ENCODE measurements at places on chromosomes 13 and 19.

- no peak overlapping the region for H3K4me3 ChIP-seq
- H3K36me3 ChIP-seq, result no peaks in the 10 kb centered on the region
These were observed 43.2 kb downstream of the SERTM1 start for GRCh38 chr13:36717017-36717416.

GRCh38 chr13:35814605-35815011, 316.6 kb downstream of the DCLK1 start:
- H3K4me3 ChIP-seq, result no peak overlapping the region
- no peaks in the 10 kb centered on the region for H3K27me3 ChIP-seq
- H3K36me3 ChIP-seq, result no peaks in the 10 kb centered on the region
- no peaks in the 10 kb centered on the region for H3K4me1 ChIP-seq
- DNase-seq, result no peak

GRCh38 chr19:58385891-58386575, 1.0 kb upstream of the RPS5 start:
- H3K4me1 ChIP-seq, result peaks cover 68% of the 10 kb centered on the region
- peak overlapping the region; percentile 93 for H3K27ac ChIP-seq
- H3K27me3 ChIP-seq, result no peaks in the 10 kb centered on the region
- H3K4me3 ChIP-seq, result peak overlapping the region; percentile 82
- H3K36me3 ChIP-seq, result peaks cover 30% of the 10 kb centered on the region
- DNase-seq, result peak; percentile 44

DNA sequence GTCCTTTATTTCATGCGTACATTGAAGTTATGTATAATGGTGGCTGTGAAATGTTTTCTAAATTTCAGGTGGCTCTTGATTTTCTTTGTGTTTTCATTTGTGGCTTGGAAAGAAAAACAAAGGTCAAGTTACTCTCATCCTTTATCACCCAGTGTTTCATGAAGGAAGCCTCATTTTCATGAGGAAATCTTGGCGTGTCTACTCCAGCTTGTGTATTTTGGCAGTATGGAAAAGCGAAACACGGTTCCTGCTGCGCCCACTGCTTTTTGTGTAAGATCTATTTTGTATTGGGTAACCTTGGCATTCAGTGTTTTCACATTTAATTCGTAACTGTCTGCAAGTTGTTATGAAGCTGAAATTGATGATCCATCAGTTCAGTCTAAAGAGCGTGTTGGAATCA, 147.0 kb upstream of the RNF113B start:
- H3K4me3 ChIP-seq, result no peak overlapping the region
- no peaks in the 10 kb centered on the region for H3K27me3 ChIP-seq
- DNase-seq, result no peak
- no peaks in the 10 kb centered on the region for H3K4me1 ChIP-seq
- no peak overlapping the region for H3K27ac ChIP-seq

DNA sequence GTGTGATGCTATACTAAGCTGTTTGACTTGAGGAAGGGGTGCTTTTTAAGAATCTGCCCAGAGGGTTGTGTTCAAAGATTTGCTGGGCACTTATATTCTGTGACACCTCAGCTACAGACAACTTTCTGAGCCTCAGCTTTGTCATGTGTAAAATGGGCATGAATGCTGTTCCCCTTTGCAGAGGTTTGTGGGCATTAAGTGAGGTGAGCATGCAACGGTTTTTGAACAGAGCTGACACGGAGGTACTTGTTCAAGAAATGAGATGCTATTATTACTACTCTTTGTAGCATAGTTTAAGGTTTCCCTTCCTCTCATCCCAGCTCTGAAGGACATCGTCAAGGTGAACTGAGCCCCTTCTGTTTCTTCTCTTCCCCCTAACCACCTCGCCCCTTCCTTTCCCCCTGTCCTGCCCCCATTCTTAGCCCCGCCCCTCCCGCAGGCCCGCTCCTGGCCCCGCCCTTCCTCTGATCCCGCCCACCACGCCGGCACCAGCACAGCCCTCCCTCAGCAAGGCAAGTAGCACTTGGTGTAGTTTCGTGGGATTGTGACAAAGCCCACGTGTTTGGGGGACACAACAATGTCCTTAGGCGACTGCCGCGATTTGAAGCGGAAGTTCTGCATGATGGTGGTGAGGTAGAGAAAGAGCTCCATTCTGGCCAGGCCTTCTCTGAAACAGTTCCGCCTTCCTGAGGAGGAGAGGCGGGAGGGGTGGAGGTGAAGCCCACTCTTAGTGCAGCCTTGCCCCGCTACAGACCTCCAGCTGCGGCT, 26.1 kb upstream of the CYP2A7 start:
- H3K27me3 ChIP-seq, result no peaks in the 10 kb centered on the region
- peak overlapping the region; percentile 31 for H3K4me3 ChIP-seq
- no peak overlapping the region for H3K27ac ChIP-seq
- H3K36me3 ChIP-seq, result no peaks in the 10 kb centered on the region

- H3K27ac ChIP-seq, result no peak overlapping the region
- no peak for DNase-seq
- H3K4me3 ChIP-seq, result no peak overlapping the region
- H3K36me3 ChIP-seq, result no peaks in the 10 kb centered on the region
These were observed 159.0 kb downstream of the TEX29 start for GRCh38 chr13:111479412-111479811.

DNA sequence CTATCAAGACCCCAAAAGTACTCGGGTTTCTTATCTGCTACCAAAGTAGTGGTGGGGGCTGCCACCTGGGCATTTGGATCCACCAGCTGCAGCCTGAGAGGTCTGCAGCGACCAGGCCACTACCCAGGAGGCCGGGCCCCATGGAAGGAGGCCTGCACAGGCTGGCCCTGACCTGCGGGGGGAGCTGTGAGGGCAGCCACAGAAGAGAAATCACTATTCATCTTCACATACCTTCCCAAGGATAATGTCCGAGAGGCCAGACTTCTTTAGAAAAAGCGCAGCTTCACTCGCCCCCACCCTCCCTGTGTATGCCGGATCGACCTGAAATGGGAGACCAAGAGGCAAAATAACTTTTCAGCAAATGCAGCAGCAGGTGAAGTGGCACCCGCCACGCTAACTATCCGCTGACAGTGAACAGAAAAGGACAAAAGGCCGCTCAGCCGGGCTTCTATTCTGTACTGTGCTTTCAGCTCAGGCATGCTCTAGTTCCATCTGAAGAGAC, 30.1 kb downstream of the EPS15L1 start:
- H3K4me3 ChIP-seq, result no peak overlapping the region
- peaks cover 26% of the 10 kb centered on the region for H3K4me1 ChIP-seq
- no peak for DNase-seq
- H3K27ac ChIP-seq, result no peak overlapping the region
- peaks cover 10% of the 10 kb centered on the region for H3K36me3 ChIP-seq

DNA sequence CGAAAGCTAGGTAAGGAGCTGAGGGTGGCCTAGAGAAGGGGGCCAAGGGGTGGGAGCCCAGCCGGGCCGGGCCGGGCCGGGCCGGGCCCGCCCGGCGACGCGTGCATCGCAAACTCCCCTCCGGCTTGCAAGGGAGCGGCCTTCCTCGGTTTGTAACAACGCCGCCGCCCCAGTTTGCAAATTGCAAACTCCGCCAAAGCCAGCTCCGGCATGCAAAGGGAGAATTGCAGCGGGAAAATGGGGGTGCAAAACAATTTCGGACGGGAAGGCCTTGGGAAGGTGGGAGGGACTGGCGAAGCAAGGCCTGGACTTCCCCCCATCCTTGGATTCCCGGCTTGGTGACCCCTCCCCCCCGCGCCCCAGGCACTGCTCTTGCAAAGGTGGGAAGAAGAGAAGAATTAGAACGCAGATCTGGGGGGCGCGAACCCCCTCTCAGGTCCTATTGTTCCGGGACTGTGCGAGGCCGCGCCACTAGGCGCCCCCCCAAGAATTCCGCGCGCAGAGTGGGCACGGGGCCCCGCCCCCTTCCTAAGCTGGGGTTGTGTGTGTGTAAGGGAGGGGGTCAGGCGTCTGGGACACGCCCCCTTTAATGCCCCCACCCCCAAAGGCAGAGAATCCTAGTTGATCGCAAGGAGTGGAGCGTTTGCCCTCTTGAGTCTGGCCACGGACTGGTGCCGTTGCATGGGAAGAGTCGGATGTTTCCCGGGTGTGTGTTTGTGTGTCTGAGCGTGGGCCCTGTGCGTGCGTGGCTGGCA, 926 bp downstream of the PRR12 start:
- H3K36me3 ChIP-seq, result peaks cover 31% of the 10 kb centered on the region
- DNase-seq, result peak; percentile 74
- H3K4me1 ChIP-seq, result peaks cover 53% of the 10 kb centered on the region

DNA sequence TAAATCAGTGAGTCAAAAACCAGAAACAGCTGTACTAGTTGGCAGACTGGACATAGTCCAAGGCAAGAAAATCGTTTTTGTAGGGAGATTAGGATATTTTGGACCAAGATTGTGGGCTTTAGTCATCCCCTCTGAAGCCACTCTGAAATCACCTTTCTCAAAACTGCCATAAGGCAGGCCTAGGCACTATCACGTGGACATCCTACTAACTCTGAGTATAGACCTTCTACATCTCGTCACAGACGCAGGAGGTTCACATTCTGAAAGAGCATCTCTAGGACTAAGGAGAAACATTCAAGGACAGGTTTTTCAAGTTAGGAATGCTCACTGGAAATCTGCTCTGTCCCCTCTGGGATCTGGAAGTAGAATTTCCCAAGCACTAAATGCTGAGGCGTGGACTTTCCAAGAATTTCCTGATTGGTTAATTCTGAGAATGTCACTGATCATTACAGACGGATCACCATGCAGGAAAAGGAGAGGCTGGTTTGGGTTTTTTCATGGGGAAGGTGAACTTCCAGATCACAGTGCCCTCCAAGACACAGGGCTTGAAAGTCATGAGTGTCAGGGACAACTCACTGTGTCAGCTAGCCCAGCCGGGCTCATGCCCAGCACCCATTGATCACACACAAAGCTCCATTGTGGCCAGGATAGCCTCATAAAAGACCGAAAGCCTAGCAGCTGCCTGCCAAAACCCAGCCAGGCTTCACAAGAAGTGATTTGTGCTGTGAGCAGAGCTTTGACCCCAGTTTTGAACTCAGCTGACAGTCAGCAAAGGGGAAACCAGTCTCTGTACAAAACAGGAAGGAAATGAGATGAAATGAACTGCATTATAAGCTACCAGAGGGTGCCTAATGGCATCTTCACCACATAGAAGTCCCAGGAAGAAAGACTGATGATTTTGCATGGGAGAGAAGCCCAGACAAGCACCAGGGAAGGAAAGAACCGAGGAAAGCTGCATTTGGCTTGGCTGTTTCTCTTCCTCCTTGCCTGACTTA, 2.7 kb upstream of the RUBCNL start:
- DNase-seq, result no peak
- peaks cover 10% of the 10 kb centered on the region for H3K4me1 ChIP-seq
- H3K36me3 ChIP-seq, result no peaks in the 10 kb centered on the region
- peak overlapping the region; percentile 4 for H3K27ac ChIP-seq

DNA sequence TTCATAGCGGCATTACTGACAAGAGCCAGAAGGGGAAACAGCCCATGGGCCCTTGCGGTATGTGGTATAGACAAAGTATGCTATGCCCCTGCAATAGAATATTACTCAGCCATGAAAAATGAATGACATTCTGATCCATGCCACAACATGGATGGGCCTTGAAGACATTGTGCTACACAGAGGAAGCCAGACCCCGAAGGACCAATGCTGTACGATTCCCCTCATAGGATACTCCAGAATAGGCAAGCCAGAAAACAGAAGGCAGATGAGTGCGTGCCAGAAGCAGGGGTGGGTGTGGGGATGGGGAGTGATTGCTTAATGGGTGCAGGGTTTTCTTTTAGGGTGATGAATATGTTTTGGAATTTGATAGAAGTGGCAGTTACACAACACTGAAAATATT, 342.0 kb downstream of the TEX29 start:
- no peak for DNase-seq
- peaks cover 7% of the 10 kb centered on the region for H3K4me1 ChIP-seq
- H3K36me3 ChIP-seq, result no peaks in the 10 kb centered on the region
- no peaks in the 10 kb centered on the region for H3K27me3 ChIP-seq
- H3K27ac ChIP-seq, result no peak overlapping the region

- H3K27me3 ChIP-seq, result no peaks in the 10 kb centered on the region
- no peaks in the 10 kb centered on the region for H3K36me3 ChIP-seq
- peak overlapping the region; percentile 48 for H3K27ac ChIP-seq
- no peaks in the 10 kb centered on the region for H3K4me1 ChIP-seq
- peak; percentile 41 for DNase-seq
These were observed 114.3 kb upstream of the SERP2 start for GRCh38 chr13:44259045-44260027.

DNA sequence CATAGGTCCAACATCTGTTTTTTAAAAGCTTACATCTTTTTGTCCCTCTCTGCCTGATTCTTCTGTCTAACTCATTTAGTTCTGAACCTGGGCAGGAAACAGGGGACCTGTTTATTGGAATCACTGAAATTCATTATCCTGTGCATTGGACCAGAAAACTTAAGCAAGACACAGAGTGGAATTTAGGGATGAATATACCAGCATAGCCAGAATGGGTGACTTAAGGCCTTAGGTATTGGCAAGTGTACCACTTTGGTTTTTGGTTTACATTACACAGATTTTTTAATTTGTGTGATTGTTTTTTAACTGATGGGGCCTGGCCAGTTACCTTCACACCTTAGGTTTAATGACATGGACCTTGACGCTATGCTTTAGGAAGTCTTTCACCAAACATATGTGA, 232.5 kb downstream of the GPC5 start:
- no peak for DNase-seq
- no peak overlapping the region for H3K27ac ChIP-seq
- no peaks in the 10 kb centered on the region for H3K4me1 ChIP-seq
- H3K4me3 ChIP-seq, result no peak overlapping the region

- H3K27me3 ChIP-seq, result no peaks in the 10 kb centered on the region
- no peak overlapping the region for H3K4me3 ChIP-seq
- no peaks in the 10 kb centered on the region for H3K36me3 ChIP-seq
- DNase-seq, result no peak
These were observed 15.5 kb downstream of the FRY start for GRCh38 chr13:32047088-32047487.

GRCh38 chr19:42477933-42478332, 35.2 kb upstream of the CXCL17 start:
- DNase-seq, result no peak
- no peak overlapping the region for H3K4me3 ChIP-seq
- H3K36me3 ChIP-seq, result no peaks in the 10 kb centered on the region
- H3K4me1 ChIP-seq, result peaks cover 7% of the 10 kb centered on the region
- no peaks in the 10 kb centered on the region for H3K27me3 ChIP-seq
- H3K27ac ChIP-seq, result no peak overlapping the region
